ENCODE measurements at places on chromosomes 11 and 22. TPM values are rescaled to one million over a fixed set of nuclear protein-coding genes. Genes with fewer than 3 reads are reported as not detected.

The DEPDC7 gene
- polyA plus RNA-seq = 8.6 TPM

The IL18 gene
- polyA plus RNA-seq = 1.8 TPM

The SPDYC gene
- 0.52 TPM for polyA plus RNA-seq

The MMP12 gene
- not detected for polyA plus RNA-seq

The C11orf87 gene
- polyA plus RNA-seq = 0.50 TPM

The USP47 gene
- 15.5 TPM for polyA plus RNA-seq

The BAD gene
- 46.3 TPM for polyA plus RNA-seq

The ELF5 gene
- not detected for polyA plus RNA-seq

All from GM23338 (cell line).